Body of pancreas (tissue), 4 donors: ENCODE measurements at places on chromosomes 2 and 18. TPM values are rescaled to one million over a fixed set of nuclear protein-coding genes. Genes with fewer than 3 reads are reported as not detected.

GALNT3 gene
- total RNA-seq = 64.9 TPM

CREG2 gene
- total RNA-seq = not detected

C2orf80 gene
- not detected for total RNA-seq

BOK gene
- total RNA-seq = 62.3 TPM

DPYSL5 gene
- not detected for total RNA-seq
